Neuronal stem cell (in vitro differentiated cells): ENCODE measurements at places on chromosomes 5 and 9.

DNA sequence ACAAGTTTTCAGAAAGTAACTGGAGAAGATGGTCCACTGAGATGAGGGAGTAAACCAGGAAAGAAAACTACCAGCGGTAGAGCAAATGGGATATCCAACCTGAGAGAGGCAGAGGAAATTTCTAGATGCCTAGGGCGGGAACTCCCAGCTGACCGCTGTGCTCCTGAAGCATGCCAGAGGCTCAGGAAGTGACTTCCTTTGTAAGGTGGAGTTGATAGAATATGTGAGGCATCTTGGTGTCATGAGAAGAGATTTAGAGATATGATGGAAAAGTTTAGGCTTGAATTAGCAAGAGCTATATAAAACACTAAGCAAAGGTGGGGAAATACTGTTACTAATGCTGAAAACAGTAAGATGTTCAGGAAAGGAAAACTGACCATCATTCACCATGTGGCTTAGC, 124.1 kb downstream of the C9orf152 start:
- no peak overlapping the region for H3K27ac ChIP-seq
- H3K27me3 ChIP-seq = no peaks in the 10 kb centered on the region
- H3K4me1 ChIP-seq = no peaks in the 10 kb centered on the region
- H3K36me3 ChIP-seq = peaks cover 1% of the 10 kb centered on the region

DNA sequence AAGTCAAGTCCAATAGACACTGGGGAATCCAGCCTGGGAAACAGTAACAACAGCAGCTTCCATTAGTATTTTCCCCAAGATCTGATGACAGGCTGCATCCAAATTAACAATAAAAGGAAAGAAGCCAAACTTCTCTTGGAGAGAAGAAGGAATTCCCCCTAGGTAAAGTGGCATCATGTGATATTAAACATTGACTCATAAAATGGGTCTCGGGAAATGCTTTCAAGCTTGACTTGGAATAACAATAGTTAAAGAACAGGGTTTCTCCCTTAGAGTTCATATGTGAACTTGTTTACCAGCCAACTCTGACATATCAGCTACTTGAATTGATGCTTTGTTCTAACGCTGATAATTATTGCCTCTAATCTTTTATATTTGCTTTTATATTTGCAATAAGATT, 45.4 kb downstream of the ENTREP1 start:
- no peak overlapping the region for H3K27ac ChIP-seq
- no peak for DNase-seq
- H3K36me3 ChIP-seq = no peaks in the 10 kb centered on the region
- H3K4me1 ChIP-seq = no peaks in the 10 kb centered on the region

DNA sequence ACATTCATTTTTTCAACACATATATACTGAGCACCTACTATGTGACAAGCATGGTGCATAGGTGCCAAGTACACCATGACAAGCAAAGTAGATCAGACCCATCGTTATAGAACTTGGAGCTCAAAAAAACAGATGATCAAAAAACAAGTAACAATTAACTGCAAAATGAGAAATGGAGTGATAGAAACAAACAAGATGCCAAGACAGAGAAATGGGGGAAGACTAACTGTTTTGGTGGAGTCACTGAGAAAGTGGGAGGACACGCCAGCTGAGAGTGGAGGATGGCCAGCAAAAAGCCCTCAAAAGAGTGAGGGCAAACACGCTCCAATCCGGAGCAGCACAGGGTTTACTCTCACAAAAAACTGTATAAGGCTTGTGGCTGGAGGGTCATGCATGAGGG, 50.6 kb downstream of the TTC39B start:
- H3K36me3 ChIP-seq = no peaks in the 10 kb centered on the region
- no peak overlapping the region for H3K4me3 ChIP-seq
- H3K27me3 ChIP-seq = no peaks in the 10 kb centered on the region
- H3K27ac ChIP-seq = no peak overlapping the region

GRCh38 chr9:122418016-122418415, 47.2 kb downstream of the PTGS1 start:
- no peaks in the 10 kb centered on the region for H3K4me1 ChIP-seq
- H3K27me3 ChIP-seq = peaks cover 3% of the 10 kb centered on the region
- no peak overlapping the region for H3K4me3 ChIP-seq
